GM12892 (cell line): ENCODE measurements at places on chromosomes 6 and 20.
A peak's percentile ranks its signal among the peaks of the same experiment; 100 is the strongest.

DNA sequence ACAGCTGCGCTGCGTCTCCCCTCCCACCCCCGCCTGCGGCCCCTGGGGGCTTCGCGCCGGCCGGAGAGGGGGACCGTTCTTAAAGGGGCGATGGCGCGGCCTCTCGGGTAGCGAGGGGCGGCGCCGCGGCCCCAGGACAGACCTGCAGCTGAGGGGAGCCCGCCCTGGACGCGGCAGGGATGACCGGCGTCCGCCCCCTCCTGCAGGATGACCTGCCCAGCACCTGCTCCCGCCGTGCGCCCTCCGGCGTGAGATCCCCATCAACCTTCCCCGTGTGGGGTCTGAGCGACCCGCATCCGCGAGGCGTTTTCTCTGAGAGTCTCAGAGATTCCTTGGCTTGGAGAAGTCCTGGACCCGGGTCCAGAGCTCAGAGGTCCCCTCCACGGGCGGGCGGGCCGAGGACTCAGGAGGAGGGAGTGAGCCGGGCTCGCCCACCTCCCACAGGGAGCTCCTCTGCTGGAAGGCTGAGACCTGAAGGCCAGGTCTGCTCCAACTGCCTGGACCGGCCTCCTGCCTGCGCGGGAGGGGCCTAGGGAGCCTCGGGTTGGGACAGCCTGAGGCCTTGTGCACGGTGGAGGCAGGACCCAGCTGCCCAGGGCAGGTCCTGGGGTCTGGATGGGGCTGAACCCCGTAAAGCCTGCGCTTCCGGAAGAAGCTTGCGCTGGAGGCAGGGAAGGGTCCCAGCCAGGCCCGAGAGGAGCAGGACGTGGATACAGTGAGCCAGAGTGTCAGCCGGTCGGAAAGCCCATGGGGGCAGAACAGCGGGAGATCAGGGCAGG is 532 bp upstream of the NKAIN4 start:
- no peak for DNase-seq

- peak; percentile 77 for DNase-seq
These were observed 33.3 kb downstream of the GABRR2 start for GRCh38 chr6:89281779-89282246.

- no peak for DNase-seq
These were observed 39.8 kb upstream of the SLCO4A1 start for GRCh38 chr20:62602550-62602949.

DNA sequence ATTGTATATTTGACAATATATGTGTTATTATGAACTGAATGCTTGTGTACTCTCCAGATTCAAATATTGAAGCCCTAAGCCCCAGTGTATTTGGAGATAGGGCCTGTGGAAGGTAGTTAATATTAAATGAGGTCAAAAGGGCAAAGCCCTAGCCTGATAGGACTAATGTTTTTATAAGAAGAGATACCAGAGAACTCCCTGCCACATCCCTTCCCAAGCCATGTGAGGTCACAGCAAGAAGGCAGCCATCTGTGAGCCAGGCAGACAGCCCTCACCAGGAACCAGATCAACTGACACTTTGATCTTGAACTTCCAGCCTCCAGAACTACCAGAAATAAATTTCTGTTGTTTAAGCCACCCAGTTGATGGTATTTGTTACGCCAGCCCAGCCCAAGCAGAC is 36.4 kb upstream of the FBXL4 start:
- no peak for DNase-seq

GRCh38 chr6:25542984-25543910 is 108.8 kb upstream of the SCGN start:
- no peak for DNase-seq

GRCh38 chr6:6629402-6629801 is 40.9 kb downstream of the LY86 start:
- no peak for DNase-seq

- no peak for DNase-seq
These were observed 521 bp downstream of the CDK5RAP1 start for GRCh38 chr20:33400812-33401183.
